Stimulated activated memory B cell treated with anti-CD40 and anti-IgM and Interleukin-4, amounts not matched to agents 10 μg/mL and 1 μg/mL and 100 μg/mL, for 72 hours (primary cell): ENCODE measurements at places on chromosomes 13 and 19.

GRCh38 chr13:43978688-43979087 is 99.0 kb downstream of the LACC1 start:
- no peak overlapping the region for H3K27ac ChIP-seq
- peaks cover 47% of the 10 kb centered on the region for H3K27me3 ChIP-seq
- no peaks in the 10 kb centered on the region for H3K4me1 ChIP-seq
- no peak overlapping the region for H3K4me3 ChIP-seq

DNA sequence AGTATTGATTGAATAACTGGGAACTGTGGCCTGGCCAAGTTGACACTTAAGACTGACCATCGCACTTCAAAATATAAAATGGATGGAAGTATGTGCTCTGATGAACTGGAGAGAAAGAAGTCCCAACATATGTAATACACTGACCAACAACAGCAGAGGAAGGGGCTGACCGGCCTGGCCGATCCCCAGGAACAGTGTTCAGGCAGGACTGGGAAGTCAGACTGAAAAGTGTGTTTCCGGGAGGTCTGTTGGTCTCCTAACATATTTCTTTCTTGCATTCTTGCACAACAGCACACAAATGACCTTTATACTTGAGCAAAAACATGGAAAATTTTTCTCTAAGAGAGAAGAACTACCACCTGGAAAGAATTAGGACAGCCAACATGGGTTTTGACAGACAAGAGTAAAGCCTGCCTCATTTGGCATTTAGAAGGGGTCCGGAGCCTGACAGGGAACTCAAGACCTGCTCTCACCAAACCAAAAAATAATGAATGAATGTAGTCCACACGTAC is 297.8 kb downstream of the OXGR1 start:
- no peak overlapping the region for H3K27ac ChIP-seq
- ATAC-seq = no peak
- no peaks in the 10 kb centered on the region for H3K36me3 ChIP-seq
- no peak overlapping the region for H3K4me3 ChIP-seq
- no peaks in the 10 kb centered on the region for H3K4me1 ChIP-seq

- no peaks in the 10 kb centered on the region for H3K27me3 ChIP-seq
- no peak overlapping the region for H3K4me3 ChIP-seq
- H3K36me3 ChIP-seq = no peaks in the 10 kb centered on the region
Measured at GRCh38 chr13:36154567-36155291, 23.5 kb upstream of the DCLK1 start.

DNA sequence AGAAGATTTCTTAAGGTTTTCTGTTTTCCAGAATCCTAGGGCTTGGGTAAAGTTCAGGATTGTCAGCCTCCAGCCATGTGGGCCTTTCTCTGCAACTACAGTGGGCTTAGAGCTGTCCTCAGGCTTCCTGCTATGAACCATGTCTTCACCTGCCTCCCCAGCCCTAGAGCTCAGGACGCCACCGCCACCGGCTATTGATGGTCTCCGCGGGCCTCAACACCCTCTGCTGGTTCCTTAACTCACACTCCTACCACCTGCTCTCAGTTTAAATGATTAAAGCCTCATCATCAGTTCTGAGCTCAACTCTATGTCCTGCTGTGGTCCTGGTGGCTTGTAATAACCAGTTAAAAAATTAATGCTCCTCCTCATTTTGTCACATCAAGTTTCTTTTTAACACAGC is 221.0 kb downstream of the EFNB2 start:
- no peak overlapping the region for H3K27ac ChIP-seq
- no peaks in the 10 kb centered on the region for H3K27me3 ChIP-seq
- ATAC-seq = peak; percentile 28
- no peaks in the 10 kb centered on the region for H3K4me1 ChIP-seq

DNA sequence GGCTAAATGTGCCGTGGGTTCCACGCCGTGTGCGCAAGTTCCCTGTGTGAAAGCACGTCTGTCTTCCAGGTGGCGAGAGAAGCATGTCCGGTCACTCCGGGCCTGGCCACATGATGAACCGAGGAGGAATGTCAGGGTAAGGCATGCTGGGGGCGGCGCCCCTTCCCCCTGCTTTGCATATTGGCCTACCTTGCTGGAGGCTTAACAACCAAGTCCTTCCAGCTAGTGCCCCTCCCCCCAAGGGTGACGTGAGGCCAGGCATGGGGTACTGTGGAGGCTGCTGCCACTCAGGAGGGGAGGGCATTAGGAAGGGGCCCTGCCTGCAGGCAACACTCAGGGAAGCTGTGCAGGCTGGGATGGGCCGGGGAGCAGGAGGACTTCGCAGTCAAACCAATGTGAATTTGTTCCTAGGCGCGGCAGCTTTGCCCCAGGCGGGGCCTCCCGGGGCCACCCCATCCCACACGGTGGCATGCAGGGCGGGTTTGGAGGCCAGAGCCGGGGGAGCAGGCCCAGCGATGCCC is 12.5 kb downstream of the MICOS13 start:
- no peaks in the 10 kb centered on the region for H3K27me3 ChIP-seq
- peaks cover 7% of the 10 kb centered on the region for H3K4me1 ChIP-seq
- no peak overlapping the region for H3K27ac ChIP-seq
- no peak overlapping the region for H3K4me3 ChIP-seq
- H3K36me3 ChIP-seq = peaks cover 67% of the 10 kb centered on the region

DNA sequence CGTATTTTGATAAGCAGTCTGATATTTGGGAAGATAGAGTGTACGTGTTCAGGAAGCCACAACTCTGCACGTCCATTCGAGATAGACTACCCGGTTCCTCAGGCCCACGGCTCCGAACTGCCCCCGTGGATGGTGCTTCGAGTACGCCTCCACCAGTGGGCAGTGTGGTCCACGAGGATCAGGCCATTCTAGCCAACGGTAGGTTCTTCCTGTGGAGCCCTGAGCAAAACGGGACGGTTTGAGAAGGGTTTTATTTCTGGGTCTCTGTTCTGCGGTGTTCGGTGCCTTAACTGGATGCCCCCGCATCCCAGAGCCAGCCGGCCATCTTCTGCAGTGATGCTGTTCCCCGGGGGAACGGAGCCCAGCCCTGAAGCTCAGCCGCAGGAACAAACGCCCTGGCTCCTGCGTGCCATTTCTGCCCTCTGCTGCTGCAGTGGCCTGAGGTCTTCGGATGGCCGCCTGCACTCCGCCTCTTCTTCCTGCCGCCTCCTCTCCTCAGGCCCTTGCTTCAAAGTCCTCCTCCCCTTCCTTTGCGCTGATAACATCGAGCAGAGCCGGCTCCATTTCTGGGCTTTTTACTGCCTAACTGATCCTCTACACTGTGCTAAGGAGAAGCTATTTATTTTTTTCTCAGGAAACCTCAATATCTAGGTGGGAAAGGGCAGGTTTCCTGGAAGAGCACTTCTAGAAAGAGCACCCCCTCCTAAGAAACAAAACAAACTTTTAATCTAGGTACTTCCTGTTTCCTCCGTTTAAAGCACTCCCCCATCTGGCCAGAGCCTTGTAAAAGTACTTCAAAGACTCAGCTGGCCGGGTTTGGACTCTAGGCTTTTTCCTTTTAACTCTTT is 36.2 kb upstream of the SLC46A3 start:
- no peaks in the 10 kb centered on the region for H3K36me3 ChIP-seq
- H3K27ac ChIP-seq = peak overlapping the region; percentile 72
- ATAC-seq = peak; percentile 24
- peaks cover 20% of the 10 kb centered on the region for H3K27me3 ChIP-seq
- H3K4me3 ChIP-seq = peak overlapping the region; percentile 69
- H3K4me1 ChIP-seq = peaks cover 13% of the 10 kb centered on the region

GRCh38 chr19:30447553-30447870 is 75.3 kb downstream of the ZNF536 start:
- H3K27me3 ChIP-seq = no peaks in the 10 kb centered on the region
- no peaks in the 10 kb centered on the region for H3K36me3 ChIP-seq
- peaks cover 6% of the 10 kb centered on the region for H3K4me1 ChIP-seq
- H3K4me3 ChIP-seq = no peak overlapping the region
